ENCODE measurements at places on chromosomes 12 and 14.
A peak's percentile ranks its signal among the peaks of the same experiment; 100 is the strongest.

- peak; percentile 81 for DNase-seq
Observed at GRCh38 chr12:12958886-12959285, 6.9 kb upstream of the GPRC5D start.

GRCh38 chr12:27534765-27535161 is 10.8 kb downstream of the PPFIBP1 start:
- DNase-seq = no peak

- DNase-seq = no peak
Observed at GRCh38 chr12:2246358-2246757, 193.6 kb downstream of the CACNA1C start.

GRCh38 chr14:93100100-93100499 is 15.6 kb downstream of the ITPK1 start:
- DNase-seq = no peak

- no peak for DNase-seq
Observed at GRCh38 chr14:21656980-21657379, 3.3 kb downstream of the OR4E2 start.

GRCh38 chr12:27422697-27423096 is 23.8 kb upstream of the SMCO2 start:
- DNase-seq = no peak

- no peak for DNase-seq
Observed at GRCh38 chr12:57103856-57104255, 7.3 kb downstream of the STAT6 start.

DNA sequence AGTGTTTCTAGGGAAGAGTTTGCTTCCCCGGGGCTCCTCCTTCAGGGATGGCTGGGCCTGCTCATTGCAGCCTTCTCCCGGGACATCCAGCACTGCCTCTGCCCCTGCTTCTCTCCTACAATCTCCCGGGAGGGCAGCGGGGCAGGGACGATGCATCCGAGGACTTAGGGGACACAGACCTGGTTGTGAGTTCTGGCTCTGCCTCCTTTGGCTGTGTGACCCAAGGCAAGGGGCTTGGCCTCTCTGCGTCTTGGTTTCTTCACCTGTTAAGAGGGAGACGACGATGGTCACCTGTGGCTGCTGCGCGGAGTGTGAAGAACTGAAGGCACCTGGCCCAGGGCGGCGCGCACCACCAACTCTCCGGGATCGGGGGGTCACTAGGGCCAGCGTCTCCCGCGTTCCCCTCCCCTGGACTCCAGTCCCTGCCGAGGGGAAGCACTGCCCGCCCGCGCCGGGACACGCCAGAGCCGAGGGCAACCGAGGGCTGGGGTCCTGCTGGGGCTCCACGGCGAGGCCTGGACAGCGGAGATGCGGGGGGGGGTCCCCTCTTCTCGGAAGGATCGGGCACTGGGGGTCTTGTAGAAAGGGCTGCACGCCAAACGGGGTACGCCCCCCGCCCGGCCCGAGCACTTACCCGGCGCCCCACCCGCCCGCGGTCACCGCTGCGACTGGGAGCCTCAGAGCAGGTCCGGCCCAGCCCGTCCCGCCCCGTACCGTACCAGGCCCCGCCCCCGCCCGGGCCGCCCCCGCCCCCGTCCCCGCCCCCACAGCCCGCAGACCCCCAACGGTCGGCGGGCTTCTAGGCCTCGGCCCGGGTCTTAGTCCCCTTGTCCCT is at the start of gene HVCN1:
Gene HVCN1 (minus strand): TSS at position 670 of the 835 bp plus-strand sequence. CDS start 5,870 bp downstream, outside the sequence.
- DNase-seq = peak; percentile 41

- DNase-seq = peak; percentile 86
Observed at GRCh38 chr14:104399432-104400155, 180.0 kb upstream of the C14orf180 start.

DNA sequence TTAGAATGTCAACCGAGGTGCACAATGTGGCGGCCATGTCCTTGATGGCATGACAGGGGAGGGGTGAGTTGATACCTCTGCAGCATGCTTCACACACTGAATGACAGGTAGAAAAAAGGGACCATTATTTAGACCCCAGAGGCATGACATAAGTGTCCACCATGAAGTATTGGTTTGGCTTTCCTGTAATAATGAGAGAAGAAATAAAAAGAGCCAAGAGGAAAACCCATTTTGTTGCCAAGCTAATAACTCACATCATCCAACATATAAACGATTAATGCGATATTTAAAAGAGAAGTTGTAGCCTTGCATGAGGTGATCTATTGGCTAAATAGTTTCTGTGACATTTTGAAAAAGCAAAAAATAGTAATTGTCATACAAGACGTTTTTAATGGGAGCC is 343.4 kb downstream of the LRIG3 start:
- no peak for DNase-seq

DNA sequence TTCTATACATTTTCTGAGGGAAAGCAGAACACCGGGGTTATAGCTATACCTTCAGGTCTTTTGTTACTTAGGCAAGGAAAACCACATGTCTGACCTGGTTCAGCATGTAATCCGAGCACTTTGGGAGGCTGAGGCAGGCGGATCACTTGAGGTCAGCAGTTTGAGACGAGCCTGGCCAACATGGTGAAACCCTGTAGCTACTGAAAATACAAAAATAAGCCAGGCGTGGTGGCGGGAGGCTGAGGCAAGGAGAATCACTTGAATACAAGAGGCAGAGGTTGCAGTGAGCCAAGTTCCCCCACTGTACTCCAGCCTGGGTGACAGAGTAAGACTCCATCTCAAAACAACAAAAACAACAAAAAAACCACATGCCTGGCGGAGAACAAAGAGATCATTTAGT is 177.6 kb downstream of the ACSS3 start:
- DNase-seq = no peak

DNA sequence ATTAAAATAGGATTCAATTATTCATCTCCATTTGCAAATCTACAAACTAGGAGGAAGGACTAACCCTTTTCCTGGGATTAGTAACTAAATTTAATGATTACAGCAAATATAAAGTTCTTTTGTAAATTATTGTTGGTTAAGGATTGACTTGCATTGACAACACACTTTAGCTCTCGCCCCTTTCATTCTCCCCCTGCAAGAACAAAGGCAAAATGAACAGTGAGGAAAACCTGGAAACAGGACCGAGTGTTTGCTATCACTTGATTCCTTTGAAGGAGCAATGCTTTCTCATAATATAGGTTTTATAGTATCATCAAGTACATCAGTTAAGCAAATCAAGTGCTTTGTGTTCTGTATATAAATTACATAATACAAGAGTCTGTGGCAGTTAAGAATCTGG is 7.4 kb upstream of the COX16 start:
- no peak for DNase-seq

DNA sequence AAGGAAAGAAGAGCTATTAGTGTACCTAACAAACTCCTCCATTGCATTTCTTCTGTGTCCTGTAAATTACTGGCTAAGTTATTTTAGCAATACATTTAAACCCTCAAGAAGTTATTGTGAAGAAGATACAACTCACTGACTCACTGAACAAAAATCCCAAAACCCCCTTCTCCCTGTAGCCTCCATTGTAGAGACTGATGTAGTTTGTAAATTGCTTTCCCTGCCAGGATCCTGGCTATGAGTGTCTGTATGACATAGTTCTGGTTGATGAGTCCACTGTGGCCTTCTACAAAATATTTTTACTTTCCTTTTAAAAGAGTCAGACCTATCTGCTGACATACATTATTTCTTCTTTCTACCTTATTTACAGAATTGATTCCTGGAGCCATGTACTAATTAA is 155.6 kb downstream of the SLC6A15 start:
- DNase-seq = no peak

- DNase-seq = no peak
Observed at GRCh38 chr14:22656226-22656625, 12.1 kb upstream of the OR6J1 start.

DNA sequence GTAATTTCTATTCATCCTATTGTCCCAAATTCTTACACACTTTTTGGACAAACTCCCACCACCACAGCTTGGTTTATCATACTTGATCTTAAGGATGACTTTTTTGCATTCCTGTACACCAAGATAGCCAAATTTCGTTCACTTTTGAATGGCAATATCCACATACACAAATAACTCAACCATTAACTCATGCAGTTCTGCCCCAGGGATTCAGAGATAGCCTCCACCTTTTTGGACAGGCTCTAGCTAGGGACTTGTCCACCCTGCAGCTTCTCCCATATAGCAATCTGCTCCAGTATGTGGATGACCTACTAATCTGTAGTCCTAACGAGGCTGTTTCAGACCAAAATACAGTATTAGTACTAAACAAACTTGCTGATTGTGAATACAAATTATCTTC is 32.7 kb upstream of the OXA1L start:
- DNase-seq = no peak

DNA sequence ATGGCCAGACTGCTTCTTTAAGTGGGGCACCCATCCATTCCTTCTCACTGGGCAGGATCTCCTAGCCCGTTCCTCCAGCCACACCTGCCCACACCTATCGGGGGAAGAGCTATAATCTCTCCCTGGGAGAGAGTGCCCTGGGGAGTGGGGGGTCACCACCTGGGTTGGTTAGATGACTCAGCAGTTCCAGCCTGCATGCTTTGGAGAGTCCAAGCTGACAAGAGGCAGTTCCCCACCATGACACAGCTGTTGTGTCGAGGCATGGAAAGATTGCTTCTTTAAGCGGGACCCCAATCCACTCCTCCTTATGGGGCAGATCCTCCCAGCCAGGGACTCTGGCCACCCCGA is 52.6 kb upstream of the PPFIA2 start:
- DNase-seq = no peak

DNA sequence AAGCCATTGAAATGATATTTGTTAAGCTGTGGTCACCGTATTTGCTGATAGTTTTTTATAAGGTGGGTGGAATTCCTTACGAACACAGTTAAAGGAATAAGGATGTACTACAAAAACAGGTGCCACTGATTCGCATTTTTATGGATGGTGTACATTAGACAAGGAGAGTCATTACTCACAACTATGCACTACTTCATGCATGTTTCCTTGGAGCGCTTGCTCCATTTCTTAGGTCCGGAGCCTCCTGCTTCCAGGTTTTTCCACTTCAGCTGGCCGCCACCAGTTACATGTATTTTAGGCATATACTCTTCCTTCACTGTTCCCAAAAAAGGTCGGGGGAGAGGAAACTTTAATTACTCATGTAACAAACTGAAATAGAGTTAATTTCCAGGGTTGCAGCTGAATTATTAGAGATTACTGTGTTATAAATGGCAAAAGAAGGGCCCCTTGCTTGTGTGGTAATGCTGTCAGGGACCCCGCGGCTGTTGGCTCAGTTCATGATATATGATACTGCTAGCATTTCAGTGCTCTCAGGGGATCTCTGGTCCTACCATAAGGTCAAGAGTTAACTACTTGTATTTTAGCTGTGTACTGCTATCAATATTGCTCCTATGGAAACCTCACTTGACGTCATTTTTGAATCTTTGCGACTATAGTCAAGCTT is 454.7 kb downstream of the NPAS3 start:
- no peak for DNase-seq

GRCh38 chr14:24665440-24665991 is 31.5 kb upstream of the GZMB start:
- peak; percentile 93 for DNase-seq

DNA sequence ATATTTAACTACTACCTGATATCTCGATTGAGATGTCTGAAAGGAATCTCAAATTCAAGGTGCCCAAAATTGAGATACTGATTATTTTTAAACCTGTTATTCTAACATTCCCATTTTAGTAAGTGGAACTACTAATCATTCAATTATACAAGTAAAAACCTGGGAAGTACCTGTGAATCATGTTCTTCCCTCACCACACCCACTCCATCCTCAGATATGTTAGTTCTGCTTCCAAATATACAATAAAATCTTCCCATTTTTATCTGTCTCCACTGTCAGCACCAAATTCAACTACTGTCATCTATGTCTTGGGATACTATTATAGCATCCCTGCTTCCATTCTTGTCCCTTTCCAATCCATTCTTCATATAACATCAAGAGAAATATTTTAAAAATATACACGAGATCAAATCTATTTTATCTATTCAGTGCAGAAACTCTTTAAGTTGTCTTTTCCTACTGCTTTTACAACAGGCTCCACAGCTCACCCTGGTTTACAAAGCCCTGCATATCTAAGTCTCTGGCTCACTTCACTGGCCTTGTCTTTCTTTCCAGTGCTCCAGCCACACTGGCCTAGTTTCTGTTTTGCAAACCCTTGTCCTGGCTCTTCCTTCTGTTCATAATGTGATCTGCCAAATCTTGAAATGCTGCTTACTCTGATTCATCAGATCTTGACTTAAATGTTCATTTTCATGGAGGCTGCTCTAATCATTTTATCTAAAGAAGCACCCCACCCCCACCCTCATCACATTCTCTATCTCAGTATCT is 122.3 kb downstream of the PTPRR start:
- DNase-seq = no peak

DNA sequence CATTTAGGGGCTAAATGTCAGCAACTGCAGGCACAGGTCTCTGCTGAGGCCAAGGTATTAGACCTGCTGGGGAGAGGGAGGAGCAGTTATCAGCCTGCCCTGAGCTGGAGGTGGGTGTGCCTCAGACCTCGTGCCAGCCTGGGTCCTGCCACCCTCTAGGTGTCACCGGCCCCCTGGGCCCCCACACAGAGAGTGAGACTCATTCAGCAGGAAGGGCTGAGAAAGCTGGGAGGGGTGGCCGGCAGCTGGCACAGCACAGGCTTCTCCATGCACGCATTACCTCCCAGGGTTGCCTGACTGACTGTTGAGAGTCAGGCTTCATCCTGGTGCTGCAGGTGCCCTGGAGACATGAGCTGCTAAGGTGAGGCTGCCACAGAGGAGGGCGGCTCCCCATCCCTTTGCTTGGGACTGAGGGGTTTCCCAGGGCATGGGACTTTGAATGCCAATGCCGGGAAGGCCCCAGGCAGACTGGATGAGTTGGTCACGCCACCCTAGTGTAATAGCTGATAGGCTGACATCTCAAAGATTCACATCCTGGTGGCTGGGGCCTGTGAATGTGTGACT is 75.3 kb upstream of the C14orf180 start:
- DNase-seq = no peak

GRCh38 chr12:104570174-104570907 is 113.6 kb downstream of the CHST11 start:
- DNase-seq = no peak

- DNase-seq = no peak
Observed at GRCh38 chr12:108745641-108746040, 14.3 kb upstream of the CORO1C start.

DNA sequence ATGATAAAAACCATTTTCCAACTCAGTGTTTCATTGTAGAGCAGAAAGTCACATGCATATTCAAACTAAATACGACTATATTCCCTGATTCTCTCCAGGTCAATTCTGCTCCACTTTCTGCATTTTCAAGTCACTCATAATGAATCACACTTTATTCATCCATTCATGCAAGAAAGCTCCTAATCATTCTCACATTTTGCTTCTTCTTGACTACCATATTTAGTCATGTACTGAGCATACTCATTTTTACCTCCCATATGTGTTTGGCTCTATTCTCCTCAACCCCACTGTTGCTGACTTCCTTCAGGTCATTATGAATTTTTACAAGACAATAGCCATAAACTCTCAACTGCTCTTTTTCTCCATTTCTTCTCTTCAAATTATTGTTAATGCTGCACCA is 43.4 kb upstream of the PIK3C2G start:
- no peak for DNase-seq

- no peak for DNase-seq
Observed at GRCh38 chr12:67508830-67509229, 139.7 kb upstream of the DYRK2 start.

GRCh38 chr12:31578632-31579031 is 12.3 kb downstream of the DENND5B start:
- DNase-seq = no peak
